Gastroesophageal sphincter (tissue), 4 donors: ENCODE measurements at places on chromosomes 3 and 15.
A peak's percentile ranks its signal among the peaks of the same experiment; 100 is the strongest.

- ATAC-seq = no peak
Measured at GRCh38 chr3:11230832-11231231, 41.4 kb upstream of the ATG7 start.

- ATAC-seq = peak; percentile 68
Measured at GRCh38 chr15:52112203-52112750, 298 bp downstream of the BCL2L10 start.

DNA sequence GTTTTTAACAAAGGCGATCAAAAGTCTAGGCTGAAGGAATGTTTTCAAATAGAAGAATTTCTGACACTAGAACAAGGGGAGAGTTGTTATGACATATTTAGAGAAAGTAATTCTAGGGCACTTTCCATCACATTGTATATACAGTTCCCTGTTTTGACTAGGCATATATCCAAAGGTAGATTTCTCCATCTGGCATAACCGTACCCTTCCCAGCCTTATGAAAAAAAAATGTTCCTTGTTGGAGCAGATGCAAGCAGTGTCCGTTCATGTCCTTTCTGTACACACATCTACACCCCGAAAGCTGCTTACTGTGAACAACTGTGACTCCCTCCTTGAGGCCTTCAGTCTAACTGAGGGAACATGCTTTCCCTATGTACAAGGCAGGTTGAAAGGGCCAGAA lies 271.7 kb upstream of the GBE1 start:
- ATAC-seq = no peak

GRCh38 chr3:124115956-124116355 lies 124.0 kb upstream of the ROPN1 start:
- ATAC-seq = no peak

- ATAC-seq = no peak
Measured at GRCh38 chr15:69570454-69570853, 117.8 kb downstream of the RPLP1 start.

DNA sequence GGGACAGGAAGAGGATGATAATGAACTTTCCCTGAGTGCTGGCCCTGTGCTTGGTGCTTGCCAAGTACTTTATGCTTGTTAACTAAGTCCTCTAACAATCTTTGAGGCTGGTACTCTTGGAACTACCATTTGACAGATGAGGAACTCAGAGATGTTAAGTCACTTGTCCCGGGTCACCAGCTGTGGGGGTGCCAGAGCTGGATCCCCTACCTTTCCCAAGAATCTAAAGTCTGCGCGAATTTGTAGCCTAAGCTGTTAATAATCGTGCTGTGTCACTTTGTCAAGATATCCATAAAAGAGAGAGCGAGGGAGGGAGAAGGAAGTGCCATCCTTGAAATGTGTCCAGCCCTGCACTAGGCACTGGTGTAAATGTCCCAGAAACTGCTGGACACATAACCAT lies 19.0 kb upstream of the ACOX2 start:
- ATAC-seq = no peak
